Daoy (cell line): ENCODE measurements at places on chromosomes 5 and 9. TPM values are rescaled to one million over a fixed set of nuclear protein-coding genes. Genes with fewer than 3 reads are reported as not detected.

DNA sequence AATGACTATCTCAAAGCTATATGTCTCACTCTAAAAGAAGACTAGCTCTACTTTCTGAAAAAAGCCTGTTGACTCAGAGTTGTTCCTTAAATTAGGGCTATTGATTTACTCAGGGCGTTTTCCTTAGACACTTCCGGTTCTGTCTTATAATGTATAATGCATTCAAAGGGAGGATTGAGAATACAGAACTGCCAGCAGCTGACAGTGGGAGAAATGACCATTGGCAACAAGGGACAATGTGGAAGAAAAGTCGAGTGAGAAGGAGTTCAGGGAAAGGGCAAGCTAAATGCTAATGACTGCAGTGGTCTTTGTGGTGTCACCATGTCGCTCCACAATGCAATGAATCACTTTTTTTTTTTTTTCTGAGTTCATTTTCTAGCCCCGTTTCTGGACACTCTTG lies 65.7 kb upstream of the ANKH start:
- no peak for DNase-seq

GRCh38 chr5:75342836-75343235 lies 5.8 kb downstream of the HMGCR start:
- DNase-seq: no peak

- DNase-seq: no peak
Measured at GRCh38 chr5:159174511-159175168, 34.7 kb downstream of the RNF145 start.

CREBRF gene
- total RNA-seq: 3.1 and 3.4 TPM in 2 replicates

HSD17B3 gene
- not detected in 2 replicates for total RNA-seq

GRCh38 chr5:43646992-43647391 lies 44.0 kb downstream of the NNT start:
- DNase-seq: no peak
